ENCODE measurements at places on chromosomes 1 and 21. TPM values are rescaled to one million over a fixed set of nuclear protein-coding genes. Genes with fewer than 3 reads are reported as not detected.

DNA sequence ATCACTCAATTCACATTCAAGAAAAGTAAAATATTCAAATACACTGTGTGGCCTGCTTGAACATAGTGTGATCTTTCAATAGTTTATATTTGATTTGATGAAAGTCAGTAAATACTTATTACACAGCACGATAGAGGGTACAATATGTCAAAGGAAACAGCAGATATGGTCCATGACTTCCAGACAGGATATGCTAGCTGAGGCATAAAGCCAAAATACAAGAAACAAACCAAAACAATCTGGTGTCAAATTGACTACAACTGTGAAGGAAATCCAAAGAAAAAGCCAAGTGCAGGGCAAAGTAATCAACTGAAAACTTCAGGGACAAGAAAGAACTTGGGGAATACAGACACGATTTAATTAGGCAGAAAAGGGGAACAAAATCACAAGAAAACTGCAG is 19.3 kb downstream of the RRAGC start:
- H3K4me3 ChIP-seq: no peak overlapping the region
- H3K36me3 ChIP-seq: no peaks in the 10 kb centered on the region
- DNase-seq: no peak

DNA sequence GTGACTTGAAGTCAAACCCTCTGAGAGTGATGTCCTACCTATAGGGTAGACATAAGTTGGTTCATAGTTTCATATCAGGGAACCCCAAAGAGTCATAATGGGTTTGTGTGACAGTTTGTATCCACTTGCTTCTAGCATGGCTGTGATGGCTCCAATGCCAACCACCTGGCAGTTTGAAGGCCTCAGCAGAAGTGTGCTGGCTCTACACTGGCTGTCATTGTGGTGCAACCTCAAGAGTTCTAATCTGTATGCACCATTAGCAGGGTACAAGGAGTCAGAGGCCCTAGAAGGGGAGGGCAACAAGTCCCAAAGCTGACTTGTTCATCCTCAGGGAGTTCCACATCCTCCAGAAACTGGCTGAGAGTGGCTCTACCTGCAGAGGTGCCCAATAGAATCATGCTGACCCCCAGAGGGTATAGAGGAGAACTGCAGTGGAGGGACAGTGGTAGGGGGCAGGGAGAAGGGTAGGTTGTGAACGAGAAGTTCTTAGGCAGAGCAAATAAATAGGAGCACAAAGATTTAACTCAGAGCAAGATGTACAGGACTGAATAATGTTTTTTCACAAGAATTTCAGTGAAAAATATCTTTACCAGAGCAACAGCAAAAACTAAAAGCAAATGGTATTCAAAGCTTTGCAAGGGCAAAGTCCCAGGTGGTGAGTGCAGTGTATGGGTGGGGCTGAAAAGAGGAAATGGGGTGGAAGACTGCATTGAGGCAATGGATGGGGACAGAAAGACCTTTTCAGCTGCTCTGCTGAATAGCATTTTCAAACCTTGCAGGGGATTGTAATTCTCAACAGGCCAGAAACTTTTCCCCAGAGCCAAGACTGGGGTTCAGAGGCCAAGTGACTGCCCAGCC is 3.2 kb downstream of the FCRL2 start:
- H3K4me3 ChIP-seq: no peak overlapping the region
- no peaks in the 10 kb centered on the region for H3K36me3 ChIP-seq
- DNase-seq: no peak
- H3K27me3 ChIP-seq: no peaks in the 10 kb centered on the region
- H3K27ac ChIP-seq: no peak overlapping the region

DNA sequence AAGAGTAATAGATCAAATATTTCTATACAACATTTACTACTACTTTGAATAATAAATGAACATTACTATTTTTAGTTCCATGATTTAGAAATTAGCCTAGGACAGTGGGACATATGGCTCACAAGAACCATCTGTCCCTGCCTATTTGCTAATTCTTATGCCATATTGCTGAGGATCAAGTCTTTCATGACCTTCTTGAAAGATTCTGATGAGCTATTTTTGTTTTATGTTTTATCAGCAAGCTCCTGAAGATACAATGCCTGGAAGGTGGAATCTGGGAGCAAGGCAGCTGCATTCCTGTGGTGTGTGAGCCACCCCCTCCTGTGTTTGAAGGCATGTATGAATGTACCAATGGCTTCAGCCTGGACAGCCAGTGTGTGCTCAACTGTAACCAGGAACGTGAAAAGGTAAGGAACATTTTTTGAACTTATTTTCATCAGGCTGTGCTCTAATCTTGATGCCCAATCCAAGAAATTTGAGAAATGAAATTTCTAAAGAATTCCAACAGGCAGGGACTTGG is 326.7 kb downstream of the PAPPA2 start:
- no peak overlapping the region for H3K4me3 ChIP-seq
- H3K27me3 ChIP-seq: no peaks in the 10 kb centered on the region
- DNase-seq: no peak
- H3K27ac ChIP-seq: no peak overlapping the region
- H3K4me1 ChIP-seq: no peaks in the 10 kb centered on the region
- no peaks in the 10 kb centered on the region for H3K36me3 ChIP-seq

Gene DNAH14
- 61.4 TPM for total RNA-seq

- no peak overlapping the region for H3K4me3 ChIP-seq
- H3K27ac ChIP-seq: no peak overlapping the region
- no peaks in the 10 kb centered on the region for H3K36me3 ChIP-seq
- H3K27me3 ChIP-seq: no peaks in the 10 kb centered on the region
- DNase-seq: no peak
These were observed 107.7 kb downstream of the AJAP1 start for GRCh38 chr1:4762146-4762545.

- H3K4me1 ChIP-seq: peaks cover 3% of the 10 kb centered on the region
- H3K4me3 ChIP-seq: no peak overlapping the region
- H3K27me3 ChIP-seq: no peaks in the 10 kb centered on the region
- no peaks in the 10 kb centered on the region for H3K36me3 ChIP-seq
- peak overlapping the region; percentile 3 for H3K27ac ChIP-seq
These were observed 61.4 kb upstream of the DIRAS3 start for GRCh38 chr1:68111519-68112436.

Gene YARS1
- total RNA-seq: 32.5 TPM

Gene KCNT2
- 34.9 TPM for total RNA-seq

- no peaks in the 10 kb centered on the region for H3K4me1 ChIP-seq
- H3K27ac ChIP-seq: peak overlapping the region; percentile 44
- H3K4me3 ChIP-seq: peak overlapping the region; percentile 48
- H3K36me3 ChIP-seq: no peaks in the 10 kb centered on the region
- no peaks in the 10 kb centered on the region for H3K27me3 ChIP-seq
These were observed 8.3 kb upstream of the RNF19B start for GRCh38 chr1:32972814-32973428.

DNA sequence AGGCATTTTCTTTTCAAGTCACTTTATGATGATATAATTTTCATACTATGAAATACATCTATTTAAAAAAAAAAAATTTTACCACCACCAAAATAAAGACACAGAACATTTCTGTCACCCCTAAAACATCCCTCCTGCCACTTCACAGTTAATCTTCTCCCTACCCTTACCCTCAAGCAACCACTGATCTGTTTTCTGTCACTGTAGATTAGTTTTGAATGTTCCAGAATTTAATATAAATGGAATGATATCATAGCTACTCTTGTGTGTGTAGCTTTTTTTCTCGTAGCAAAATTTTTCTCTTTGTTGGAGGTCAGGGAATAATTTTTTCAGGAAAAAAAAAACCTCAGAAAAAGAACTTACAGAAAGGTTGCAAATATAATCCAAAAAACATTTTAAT is 152.7 kb downstream of the RHOU start:
- no peak overlapping the region for H3K27ac ChIP-seq
- H3K27me3 ChIP-seq: no peaks in the 10 kb centered on the region
- no peaks in the 10 kb centered on the region for H3K4me1 ChIP-seq
- no peaks in the 10 kb centered on the region for H3K36me3 ChIP-seq

DNA sequence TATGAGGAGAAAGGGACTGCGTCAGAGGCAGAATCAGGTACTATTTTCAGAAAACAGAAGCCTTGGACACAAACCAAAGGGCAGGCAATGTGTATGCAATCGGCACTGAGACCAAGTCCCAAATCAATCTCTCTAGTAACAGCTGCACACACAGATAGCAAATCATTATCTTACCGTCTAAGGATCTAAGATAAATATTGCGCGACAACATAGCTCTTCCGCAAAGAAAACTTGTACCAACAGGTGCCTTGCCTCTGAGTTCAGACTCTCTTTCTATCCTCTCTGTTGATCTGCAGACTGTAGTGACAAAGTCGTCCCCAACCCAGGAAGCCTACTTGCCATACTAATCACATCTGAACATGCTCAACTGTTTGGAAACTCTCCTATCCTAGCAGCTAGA is 22.6 kb upstream of the SAMD13 start:
- no peaks in the 10 kb centered on the region for H3K36me3 ChIP-seq
- DNase-seq: no peak
- no peaks in the 10 kb centered on the region for H3K27me3 ChIP-seq
- no peaks in the 10 kb centered on the region for H3K4me1 ChIP-seq

DNA sequence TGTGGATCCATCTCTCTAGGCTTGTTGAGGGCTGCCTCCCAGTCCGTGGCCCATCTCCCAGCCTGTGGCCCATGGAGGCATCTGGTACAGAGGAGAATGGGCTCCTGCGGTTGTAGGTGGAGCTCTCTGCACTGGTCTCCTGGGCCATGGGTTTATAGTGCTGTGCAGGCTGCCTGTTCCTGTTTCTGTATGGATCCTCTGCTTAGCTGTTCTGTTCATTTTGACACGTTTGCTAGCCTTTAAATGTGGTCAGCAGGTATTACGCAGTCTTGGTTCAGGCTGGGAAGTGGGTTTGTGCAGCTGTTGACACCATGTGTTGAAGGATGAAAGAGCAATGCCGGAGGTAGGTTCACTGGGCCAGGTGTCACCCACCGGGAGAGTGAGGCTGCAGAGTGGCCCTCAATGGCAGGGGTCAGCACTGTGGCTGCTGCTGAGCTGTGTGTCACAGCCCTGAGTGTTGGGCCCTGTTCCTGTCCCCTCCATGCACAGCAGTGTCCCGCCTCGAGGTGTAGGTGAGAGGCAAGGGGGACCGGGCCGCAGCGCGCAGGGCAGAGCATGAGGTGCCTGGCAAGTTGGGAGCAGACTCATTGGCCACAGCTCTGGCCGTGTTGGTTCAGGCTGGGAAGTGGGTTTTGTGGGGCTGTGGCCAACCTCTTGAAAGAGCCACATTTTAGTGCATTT is 39.0 kb downstream of the SNAP47 start:
- no peak for DNase-seq
- no peak overlapping the region for H3K4me3 ChIP-seq
- H3K4me1 ChIP-seq: no peaks in the 10 kb centered on the region
- no peak overlapping the region for H3K27ac ChIP-seq
- H3K27me3 ChIP-seq: no peaks in the 10 kb centered on the region

DNA sequence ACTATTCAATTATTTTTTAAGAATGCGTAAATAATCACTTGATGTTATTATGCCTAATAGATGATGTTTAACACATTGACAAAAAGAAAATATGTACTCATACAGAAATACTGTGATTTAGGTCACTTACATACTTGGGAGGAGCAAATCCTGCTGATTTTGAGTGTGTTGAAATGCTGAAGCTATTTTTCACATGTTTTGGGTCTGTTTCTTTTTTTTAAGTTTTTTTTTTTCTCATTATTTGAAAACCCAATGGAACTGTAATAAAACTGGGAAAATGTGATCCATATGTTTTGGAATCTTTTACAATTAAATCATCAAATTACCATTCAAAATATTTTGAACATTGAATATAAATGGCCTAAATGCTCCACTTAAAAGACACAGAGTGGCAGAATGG is 366.2 kb upstream of the ADAMTS5 start:
- no peak overlapping the region for H3K27ac ChIP-seq
- no peaks in the 10 kb centered on the region for H3K27me3 ChIP-seq
- peaks cover 2% of the 10 kb centered on the region for H3K4me1 ChIP-seq
- H3K36me3 ChIP-seq: no peaks in the 10 kb centered on the region
- no peak overlapping the region for H3K4me3 ChIP-seq

Gene CFAP141
- not detected for total RNA-seq

GRCh38 chr1:9169601-9170137 is 40.8 kb upstream of the GPR157 start:
- H3K36me3 ChIP-seq: no peaks in the 10 kb centered on the region
- DNase-seq: no peak
- H3K27me3 ChIP-seq: no peaks in the 10 kb centered on the region
- H3K4me3 ChIP-seq: no peak overlapping the region
